ENCODE measurements at places on chromosomes 2 and 18. TPM values are rescaled to one million over a fixed set of nuclear protein-coding genes. Genes with fewer than 3 reads are reported as not detected.

PPP1R1C gene
- not detected for total RNA-seq

MCEE gene
- 17.4 TPM for total RNA-seq

TSPYL6 gene
- 0.24 TPM for total RNA-seq

- no peak for DNase-seq
Observed at GRCh38 chr2:202418027-202418426, 41.9 kb downstream of the BMPR2 start.

DNA sequence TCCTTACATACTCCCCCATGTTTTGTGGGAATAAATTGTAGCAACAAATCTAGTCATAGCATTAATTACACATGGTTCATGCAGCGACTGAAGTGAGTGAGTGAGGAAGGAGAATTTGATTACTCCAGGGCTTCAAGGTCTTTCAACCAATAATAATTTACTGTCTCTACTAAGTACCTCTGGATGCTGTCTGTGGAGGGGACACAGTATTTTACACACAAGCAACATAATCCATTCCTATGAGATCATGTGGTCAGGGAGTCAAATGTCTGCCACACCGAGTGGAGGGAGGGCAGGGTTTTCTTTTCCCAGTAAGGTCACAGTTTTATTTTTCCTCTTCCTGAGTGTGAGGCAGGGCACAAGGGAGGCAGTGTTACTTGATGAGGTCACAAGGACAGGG, 334.7 kb upstream of the CELF4 start:
- DNase-seq: no peak

DNA sequence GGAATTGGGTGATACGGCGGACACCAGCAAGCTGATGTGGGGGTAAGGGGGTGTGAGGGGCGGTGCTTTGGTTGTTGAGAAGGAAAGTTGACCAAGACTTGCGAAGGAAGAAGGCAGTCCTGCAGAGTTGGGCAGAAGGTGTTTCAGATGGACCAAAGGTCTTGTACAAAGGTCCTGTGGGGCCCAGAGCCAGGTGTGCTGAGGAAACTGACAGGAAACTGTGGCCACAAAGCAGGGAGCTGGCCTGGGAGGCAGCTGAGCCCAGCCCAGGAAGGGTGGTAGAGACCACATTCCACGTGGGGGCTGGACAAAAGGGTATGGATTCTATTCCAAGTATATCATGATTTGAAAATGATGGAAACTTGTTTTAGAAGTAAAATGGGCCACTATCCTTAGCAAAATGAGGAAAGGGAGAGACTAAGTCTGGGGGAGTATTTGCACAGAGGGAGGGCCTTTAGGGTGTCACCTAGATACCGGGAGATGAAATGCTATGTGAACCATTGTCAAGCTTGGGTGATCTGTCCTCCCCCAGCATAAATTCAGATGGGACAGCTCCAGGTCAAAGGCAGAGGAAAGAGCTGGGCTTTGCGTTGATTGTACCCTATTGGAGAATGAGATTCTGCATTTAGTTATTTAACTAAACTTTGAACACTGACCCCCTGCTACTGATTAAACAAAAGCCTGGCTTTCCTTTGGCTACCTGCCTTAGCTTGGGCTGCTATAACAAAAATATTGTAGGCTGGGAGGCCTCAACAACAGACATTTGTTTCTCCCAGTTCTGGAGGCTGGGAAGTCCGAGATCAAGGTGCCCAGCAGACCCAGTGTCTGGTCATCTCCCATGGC, 4.3 kb upstream of the EDAR start:
- no peak for DNase-seq
